NAMALWA (cell line): ENCODE measurements at places on chromosomes 16 and 17.

DNA sequence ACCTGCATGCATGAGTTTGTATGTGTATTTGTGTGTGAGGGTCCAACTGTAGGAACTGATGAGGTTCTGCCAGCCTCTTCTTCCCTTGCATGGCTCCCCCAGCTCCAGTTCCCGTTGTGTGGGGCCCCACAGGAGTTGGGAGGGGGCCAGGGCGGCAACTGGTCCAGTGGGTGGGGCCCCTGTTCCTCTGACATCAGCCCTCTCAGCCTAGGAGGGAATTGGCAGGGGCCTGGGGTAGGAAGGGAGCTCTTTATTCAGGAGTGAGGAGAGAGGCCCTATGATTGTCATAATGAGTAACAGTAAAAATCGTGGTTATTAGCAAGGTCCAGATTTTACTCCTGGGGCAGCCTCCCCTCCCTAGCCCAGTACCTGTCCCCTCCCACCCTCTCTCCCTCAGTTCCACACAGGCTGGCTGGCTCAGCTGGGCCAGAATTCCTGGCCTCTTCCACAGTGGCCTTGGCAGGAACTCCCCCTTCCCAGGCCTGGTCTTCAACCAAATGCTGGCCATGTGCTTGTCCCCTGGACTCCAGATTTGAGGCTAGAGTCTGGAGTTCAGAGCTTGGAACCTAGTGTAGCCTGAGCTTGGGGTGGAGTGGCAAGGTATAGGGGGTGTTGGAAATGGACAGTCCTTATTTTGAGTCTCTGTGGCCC is 18.9 kb downstream of the RARA start:
- no peak for DNase-seq

DNA sequence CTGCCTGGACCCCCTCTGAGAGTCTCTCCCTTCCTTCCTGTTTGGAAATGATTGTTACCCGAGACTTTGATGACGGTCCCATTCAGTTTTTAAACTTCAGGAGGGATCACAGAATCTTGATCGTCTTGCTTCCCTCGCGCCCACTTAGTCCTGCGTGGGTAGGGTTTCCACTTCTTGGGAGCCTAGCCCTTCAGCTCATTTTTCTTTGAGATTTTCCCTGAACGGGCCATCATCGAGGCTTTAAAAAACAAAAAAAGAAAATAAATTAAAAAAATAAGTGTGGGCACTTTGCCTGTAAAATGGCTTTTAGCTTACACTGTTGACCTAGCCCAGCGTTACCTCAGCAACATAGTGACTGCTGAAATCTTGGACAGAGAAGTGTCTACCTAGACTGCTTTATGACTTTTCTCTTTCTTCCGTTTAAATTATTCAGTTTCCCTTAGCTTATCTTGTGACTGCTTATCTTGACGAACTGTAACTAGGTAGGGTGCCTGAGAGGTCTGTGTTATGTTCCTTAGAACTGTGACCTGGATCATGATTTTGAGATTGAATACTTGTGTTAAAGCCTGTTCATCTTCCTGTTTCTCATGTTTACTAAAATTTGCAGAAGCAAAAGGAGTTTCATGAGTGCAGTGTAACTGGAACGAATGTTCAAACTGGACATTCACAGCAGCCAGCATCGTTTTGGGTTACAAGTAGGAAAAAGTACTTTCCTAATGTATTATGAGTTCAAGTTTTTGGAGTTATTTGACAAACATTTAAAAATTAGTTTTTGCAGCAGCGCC is 874 bp downstream of the WWP2 start:
- peak; percentile 66 for DNase-seq

DNA sequence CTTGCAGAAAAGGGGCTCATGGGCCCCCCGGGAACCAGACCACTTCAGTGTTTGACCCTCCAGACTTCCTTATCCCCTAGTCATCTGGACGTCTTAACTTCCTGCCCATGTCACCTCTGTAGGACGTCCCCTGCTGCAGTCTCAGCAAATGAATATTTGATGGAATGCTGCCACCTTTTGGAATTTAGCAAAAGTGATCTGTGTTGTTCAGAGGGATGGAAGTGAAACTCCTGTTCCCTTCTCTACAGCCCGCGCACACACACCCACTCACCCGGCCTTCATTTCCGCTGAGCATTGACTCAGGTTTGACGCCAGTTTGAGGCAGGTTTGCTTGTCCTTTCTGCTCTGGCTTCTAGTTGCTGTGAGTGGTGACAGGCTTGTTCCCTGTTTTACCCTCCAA is 507.2 kb upstream of the EEF2KMT start:
- DNase-seq = peak; percentile 17

GRCh38 chr17:43953746-43954145 is at the start of gene PYY:
Gene PYY, minus strand, starts transcription at chr17:43953940. Its CDS starts 457 bp downstream, at chr17:43953483.
- no peak for DNase-seq

DNA sequence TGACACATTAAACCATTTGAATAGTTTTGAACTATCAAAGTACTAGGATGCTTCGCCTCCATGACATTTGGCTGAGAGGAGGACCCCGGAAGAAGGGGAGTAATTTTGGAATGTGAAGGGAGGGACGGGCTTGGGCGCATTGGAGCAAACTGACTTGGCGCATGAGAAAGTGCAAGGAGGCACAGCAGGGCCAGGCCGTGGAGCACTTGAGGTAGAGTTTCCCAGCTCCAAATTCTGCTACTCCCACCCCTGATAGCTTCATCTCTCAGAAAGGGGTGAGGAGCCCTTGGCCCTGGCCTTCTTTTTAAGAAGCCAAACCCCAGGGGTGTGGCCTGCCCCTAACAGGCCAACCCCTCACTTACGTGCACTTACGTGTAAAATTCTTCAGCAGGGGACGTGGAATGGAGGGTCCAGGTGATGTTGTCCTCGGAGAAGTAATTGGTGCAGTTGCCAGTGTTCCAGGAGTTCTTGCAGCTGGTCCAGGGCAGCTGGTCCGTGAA is 17.7 kb downstream of the SLC6A4 start:
- DNase-seq = no peak

- DNase-seq = peak; percentile 76
These were observed 21.3 kb downstream of the SRCIN1 start for GRCh38 chr17:38584350-38584925.

GRCh38 chr17:75041656-75042280 is 5.0 kb downstream of the ATP5PD start:
- no peak for DNase-seq

DNA sequence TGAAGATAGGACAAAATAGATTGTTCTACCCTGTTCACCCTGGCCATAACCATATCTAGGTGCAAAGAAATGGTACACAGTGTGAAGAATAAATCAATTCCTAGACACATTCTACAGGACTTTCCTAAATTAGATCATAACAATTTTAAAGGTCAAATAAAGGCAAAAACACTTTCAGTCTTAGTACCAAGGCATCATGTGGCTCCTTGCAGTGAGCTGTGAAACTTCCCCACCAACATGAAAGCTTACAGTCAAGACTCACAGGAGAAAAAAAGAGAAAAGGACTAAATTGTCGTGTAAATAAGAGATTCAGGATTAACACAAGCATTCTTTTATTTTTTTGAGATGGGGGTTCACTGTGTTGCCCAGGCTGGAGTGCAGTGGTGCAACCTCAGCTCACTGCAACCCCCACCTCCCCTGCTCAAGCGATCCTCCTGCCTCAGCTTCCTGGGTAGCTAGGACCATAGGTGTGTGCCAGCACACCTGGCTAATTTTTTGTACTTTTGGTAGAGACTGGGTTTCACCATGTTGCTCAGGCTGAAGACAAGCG is 14.2 kb downstream of the NSMCE1 start:
- no peak for DNase-seq

GRCh38 chr17:1431631-1432104 is 24.4 kb downstream of the CRK start:
- DNase-seq = no peak

DNA sequence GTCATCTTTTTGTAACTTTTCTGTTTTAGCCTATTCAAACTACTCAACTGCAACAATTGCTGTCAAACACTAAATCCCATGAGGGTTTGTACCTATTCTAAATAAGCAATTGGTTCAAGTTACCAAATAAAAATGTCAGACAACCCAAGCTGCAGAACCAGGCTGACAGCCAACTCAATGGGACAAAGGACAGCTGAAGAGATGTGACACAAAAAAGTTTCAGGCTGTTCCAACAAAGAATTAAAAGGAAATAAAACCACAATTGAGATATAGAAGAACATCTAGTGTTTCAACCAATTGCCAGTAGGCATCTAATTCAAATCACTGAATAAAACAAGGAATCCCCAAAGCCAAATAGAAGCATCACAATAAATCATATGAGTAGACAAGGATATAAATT is 49.3 kb downstream of the GRB7 start:
- no peak for DNase-seq
